ENCODE measurements at places on chromosomes 12 and 14.

DNA sequence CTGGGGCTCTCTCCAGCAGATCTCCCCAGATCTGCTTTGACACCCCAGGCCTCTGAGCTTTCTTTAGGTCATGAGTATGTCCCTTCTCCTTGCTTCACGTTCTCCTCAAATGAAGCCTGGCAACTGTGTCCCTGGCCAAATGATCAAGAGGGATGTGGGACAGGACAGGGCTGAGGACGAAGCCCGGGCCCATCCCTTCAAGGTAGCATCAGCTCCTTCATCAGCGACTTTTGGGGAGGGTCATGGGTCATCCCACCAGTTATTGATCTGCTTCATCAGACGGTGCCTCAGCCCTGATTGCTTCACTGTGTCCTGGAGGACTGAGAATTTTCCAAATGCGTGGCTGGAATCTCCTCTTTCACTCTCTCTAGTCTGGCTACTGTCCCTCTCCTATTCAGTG is 32.3 kb downstream of the ACADS start:
- DNase-seq, result no peak

GRCh38 chr12:108666401-108666881 is 32.7 kb upstream of the SELPLG start:
- no peak for DNase-seq

DNA sequence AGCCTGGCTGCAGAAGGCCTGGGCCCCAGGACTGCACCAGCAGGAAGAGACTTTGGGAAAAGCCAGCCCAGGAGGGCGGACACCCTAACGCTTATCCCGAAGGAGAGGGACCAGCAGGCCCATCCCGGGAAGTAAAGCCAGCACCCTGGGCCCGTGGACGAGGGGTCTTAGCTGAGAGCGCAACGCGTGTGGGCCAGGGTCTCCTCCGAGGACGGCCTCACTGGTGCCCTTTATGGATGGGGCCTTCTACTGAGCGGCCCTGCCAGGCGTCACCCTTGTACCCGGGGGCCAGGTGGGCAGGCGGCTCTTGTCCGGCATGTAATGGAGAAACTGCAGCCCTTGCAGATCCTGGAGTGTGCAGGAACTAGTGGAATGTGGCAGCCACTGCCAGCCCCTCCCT is 14.1 kb downstream of the TEDC1 start:
- no peak for DNase-seq

GRCh38 chr12:96136725-96137378 is 57.3 kb upstream of the ELK3 start:
- DNase-seq, result no peak

DNA sequence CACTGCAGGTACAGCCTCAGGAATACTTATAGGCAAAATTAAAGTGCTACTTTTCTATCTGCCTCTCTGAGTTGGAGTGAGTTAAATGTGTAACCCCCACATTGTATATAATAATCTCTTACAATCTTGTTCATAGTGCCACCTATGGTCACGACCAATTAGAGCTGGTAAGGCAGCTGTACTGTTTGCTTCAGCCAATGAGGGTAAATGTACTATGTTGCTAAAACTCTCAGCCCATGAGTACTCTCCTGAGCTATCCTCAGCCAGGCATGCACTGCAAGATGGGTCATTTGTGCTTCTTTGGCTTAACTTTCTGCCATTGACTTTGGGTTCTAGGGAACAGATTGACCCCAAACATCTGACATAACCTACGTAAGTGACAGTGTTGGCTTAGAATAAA is 15.0 kb upstream of the MDM2 start:
- DNase-seq, result peak; percentile 94
